Cortex of kidney (tissue), 1 donor: ENCODE measurements at places on chromosomes 2 and 18.

GRCh38 chr18:67511840-67512239 is 4.7 kb downstream of the DSEL start:
- no peak for DNase-seq

DNA sequence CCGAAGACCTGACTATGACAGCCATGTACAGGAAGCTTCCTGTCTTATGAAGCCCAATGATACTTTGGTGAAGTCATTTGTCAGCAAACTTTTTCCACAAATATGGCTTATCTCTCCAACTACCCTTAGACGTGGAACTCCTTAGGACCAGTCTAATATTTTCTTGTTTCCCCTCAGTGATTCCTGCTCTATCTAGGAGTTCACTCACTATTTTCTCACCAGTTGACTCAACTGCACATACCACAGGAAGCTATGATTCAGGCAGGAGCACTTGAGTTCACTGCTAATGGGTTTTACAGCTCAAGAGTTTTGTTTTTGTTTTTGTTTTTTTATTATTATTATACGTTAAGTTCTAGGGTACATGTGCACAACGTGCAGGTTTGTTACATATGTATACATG is 109.3 kb downstream of the ANTXR1 start:
- DNase-seq: no peak

GRCh38 chr2:9089831-9090230 is 86.3 kb upstream of the MBOAT2 start:
- DNase-seq: no peak

DNA sequence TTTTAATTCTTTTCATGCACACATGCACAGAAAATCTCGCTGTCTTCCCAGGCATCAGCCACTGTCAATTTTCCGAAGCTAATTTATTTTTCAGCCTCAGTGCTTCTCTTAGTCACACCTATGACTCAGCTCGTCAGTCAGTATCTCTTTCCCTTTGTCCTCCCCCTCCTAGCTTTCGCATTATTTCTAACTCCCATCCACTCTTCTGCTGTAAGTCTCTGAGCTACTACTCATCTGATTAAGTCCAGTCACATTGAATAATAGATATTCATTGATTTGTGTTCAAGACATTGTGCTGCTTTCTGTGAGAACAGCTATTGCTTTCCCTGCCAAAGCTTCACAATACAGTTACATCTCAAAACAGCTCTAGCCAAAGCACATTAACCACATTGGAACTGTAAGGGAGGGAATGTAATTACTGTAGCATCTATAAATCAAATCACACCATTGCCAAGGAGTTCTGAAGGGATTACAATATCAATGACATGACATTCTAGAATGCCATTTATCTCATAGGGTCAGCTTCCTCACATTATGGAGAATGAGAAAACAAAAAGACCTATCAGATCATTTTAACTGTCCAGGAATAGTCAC is 89.4 kb downstream of the SCN3A start:
- DNase-seq: no peak
